Activated CD4-positive, alpha-beta T cell treated with anti-CD3 and anti-CD28 coated beads, Interleukin-2, amount 10 ng/mL, durations not matched to agents 7 days and 5 days (primary cell): ENCODE measurements at places on chromosomes 11 and 22. TPM values are rescaled to one million over a fixed set of nuclear protein-coding genes. Genes with fewer than 3 reads are reported as not detected.

DNA sequence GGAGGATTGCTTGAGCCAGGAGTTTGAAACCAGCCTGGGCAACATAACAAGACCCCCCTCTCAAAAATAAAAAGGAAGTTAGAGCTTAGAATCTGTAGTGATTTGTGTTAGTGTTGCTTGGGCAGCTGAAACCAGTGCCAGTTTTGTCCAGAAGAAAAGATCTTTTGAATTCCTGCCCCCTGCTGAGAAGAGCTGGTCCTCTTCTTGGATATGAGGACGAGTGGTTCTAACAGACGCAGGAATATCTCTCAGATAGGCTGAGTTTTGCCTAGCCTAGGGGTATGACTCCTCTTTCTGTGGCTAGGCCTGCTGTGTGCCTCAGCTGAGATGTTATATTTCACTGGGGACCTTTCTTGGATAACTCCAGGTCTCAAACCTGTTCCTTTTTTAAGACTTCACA is 102.8 kb downstream of the STIM1 start:
- no peak for DNase-seq

SMIM35 gene
- 0.27 TPM for total RNA-seq

ELFN2 gene
- 0.23 TPM for total RNA-seq

- DNase-seq, result no peak
Observed at GRCh38 chr11:75776546-75776945, 8.0 kb downstream of the DGAT2 start.

- DNase-seq, result peak; percentile 69
Observed at GRCh38 chr11:118939953-118940598, 14.3 kb upstream of the BCL9L start.

- DNase-seq, result no peak
Observed at GRCh38 chr22:20607157-20607907, 99.9 kb downstream of the MED15 start.

CLCF1 gene
- 0.17 TPM for total RNA-seq

GRCh38 chr11:131580476-131580875 is 210.1 kb downstream of the NTM start:
- no peak for DNase-seq

GRCh38 chr22:46107089-46107664 is 43.1 kb upstream of the PPARA start:
- no peak for DNase-seq

INPPL1 gene
- total RNA-seq, result 122 TPM

H19 gene
- not detected for total RNA-seq

PATE4 gene
- not detected for total RNA-seq

NXPE1 gene
- total RNA-seq, result not detected
